Stimulated activated CD4-positive, alpha-beta T cell treated with anti-CD3 and anti-CD28 coated beads, TNF-alpha, amount 100 ng/mL, for 24 hours (primary cell): ENCODE measurements at places on chromosomes 3 and 15.

- DNase-seq = no peak
Observed at GRCh38 chr15:80202641-80203360, 49.2 kb downstream of the CTXND1 start.

GRCh38 chr3:48558493-48559134 is 2.0 kb upstream of the PFKFB4 start:
- DNase-seq = no peak

- DNase-seq = no peak
Observed at GRCh38 chr15:58694641-58695398, 54.7 kb downstream of the ADAM10 start.

GRCh38 chr3:149368674-149369497 is 8.6 kb downstream of the TM4SF1 start:
- DNase-seq = no peak

DNA sequence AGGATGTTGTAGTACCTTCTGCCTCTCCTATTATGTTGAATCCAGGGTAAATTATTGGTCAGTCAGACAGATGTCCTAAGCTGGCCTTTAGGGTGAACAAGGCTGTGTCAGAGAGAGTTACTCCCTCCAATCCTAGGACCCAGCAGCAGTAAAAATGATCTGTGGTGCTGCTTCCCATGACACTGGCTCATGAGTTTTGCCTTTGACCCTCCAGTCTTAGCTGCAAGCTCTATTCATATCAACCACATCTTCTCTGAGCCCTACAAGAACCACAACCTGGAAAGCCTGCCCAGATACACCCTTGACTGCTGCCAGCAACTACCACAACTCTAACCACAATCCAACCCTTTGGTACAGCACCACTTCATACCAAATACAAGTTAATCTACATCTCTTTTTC is 27.2 kb upstream of the PHLDB2 start:
- DNase-seq = peak; percentile 5
